ENCODE measurements at places on chromosomes 2 and 18. TPM values are rescaled to one million over a fixed set of nuclear protein-coding genes. Genes with fewer than 3 reads are reported as not detected.

Gene GALNT5
- not detected for total RNA-seq

DNA sequence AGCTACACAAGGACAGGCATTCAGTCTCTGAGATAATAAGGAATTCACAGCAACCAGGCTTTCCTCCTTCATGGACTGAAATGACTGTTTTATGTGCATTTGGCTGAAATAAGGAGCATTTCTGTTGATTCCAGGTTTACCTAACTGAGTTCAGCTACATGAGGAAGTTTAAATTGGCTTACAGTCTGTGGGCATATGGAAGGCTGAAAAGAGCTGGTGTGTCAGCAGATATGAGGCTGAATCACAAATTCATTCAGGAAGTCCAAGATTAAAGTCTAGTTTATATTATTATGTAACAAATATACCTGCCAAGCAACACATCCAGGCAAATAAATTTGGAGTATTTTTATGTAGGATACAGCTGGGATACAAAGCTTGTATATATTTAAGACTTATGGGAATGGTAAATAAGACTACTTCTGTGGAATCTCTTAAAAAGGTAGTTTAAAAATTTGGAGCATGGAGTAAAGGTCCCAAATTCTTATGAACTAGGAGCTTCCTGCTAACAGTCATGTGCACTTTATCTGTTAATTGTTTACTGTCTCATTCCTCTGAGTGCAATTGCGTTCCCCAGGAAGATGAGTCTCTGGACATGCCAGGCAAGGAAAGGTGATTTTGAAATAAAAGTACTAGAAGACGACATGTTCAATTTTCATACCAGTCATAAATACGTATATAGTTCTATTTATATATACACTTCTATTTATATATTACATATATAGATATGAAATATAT is 53.0 kb downstream of the ZC3H8 start:
- DNase-seq = no peak

DNA sequence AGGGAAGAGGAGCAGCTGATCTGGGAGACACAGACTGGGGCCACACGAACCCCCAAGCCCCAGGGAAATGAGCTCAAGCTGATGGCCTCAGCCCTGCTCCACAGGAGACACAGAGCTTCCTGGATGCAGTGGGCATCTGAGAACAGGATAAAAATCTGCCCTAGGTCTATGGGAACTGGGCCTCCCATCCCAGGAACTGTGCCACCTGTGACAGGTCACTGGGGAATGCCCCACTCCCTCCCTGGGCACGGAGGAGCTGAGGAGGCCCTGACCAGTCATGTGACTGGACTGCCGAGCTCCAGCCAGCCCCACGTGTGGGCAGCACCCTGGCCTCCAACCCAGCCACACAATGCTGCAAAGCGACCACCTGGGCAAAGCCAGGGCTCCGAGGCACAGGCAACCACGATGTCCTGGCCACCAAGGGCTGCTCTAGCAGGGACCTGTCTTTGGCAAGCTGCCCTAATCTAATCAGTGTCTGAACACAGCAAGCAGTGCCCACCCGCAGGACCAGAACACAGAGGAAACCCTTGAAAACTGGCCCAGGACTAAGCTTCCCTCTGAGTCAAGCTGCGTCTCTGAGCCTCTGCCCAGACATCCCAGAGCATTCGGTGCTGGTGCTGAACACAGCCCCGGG is 57.8 kb upstream of the ID2 start:
- DNase-seq = no peak

DNA sequence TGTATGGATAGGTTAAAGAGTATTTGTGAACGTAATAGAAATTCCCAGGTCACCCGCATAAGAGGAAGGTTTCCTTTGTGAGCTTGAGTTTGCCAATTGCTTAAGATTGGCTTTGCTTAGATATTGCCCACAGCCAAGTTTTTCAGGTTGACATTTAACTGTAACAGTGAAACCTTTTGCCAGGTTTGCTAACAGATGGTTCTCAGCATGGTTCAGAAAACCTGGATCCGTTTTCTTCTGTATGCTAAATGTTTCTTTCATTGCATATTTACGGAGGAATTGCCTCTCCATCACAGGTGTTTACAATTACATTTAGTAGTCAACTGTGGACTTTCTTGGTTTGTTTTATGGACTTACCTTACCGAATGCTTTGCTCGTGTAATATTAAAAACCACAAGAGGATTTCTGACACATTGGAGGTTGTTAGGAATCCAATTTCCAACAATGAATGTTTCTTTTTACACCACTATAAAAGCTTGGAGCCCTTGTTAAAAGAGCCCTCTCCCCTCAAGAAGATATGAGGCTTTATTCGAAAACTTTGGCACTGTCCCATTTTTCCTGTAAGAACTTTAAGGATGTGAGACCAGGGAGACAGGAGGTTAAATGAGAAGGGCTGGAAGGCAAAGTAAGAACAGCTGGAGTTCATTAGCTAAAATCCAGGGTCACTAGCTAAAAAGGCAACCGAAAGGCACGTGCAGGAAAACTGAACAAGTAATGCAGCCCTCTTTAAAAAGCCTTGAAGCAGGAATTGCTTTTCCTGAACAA is 7.8 kb downstream of the CDK15 start:
- no peak for DNase-seq
